ENCODE measurements at places on chromosomes 2 and 18.
A peak's percentile ranks its signal among the peaks of the same experiment; 100 is the strongest.

GRCh38 chr18:12376034-12376753, 833 bp downstream of the AFG3L2 start:
- peak; percentile 36 for DNase-seq

- no peak for DNase-seq
These were observed 40.2 kb downstream of the SLC14A1 start for GRCh38 chr18:45764000-45764686.

- no peak for DNase-seq
These were observed 181.9 kb downstream of the RTP5 start for GRCh38 chr2:242051463-242051862.

GRCh38 chr2:218896501-218897393, 16.1 kb downstream of the WNT10A start:
- DNase-seq = peak; percentile 97

GRCh38 chr2:2846332-2847208, 515.5 kb upstream of the MYT1L start:
- DNase-seq = no peak

DNA sequence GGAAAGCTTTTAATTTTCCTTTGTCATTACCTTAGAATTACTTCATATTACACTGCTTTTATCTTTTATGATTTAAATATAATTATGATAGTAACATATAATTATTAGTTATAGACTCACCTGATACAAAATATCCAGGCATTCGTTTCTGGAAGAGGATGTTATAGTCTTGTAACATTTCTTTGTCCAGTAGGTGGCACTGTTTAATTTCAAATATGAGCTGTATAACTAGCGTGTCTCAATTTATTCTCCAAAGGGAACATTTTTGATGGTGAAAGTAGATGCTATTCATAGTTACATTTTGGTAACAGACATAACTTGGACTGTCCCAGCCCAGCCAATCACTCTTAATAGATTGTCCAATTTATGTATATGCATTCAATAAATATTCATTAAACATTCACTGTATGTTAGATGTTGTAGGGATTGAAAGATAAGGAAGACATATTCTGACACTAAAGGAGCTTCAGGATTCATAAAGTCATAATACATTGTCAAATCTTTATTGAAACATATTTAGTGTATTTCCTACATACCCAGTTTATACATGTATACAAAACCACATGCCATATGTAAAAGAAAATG, 19.2 kb downstream of the DAW1 start:
- peak; percentile 58 for DNase-seq

Measured in MM.1S (cell line).